ENCODE measurements at places on chromosomes 11 and 22. TPM values are rescaled to one million over a fixed set of nuclear protein-coding genes. Genes with fewer than 3 reads are reported as not detected.

Gene FREY1
- 0.26 TPM for polyA plus RNA-seq

DNA sequence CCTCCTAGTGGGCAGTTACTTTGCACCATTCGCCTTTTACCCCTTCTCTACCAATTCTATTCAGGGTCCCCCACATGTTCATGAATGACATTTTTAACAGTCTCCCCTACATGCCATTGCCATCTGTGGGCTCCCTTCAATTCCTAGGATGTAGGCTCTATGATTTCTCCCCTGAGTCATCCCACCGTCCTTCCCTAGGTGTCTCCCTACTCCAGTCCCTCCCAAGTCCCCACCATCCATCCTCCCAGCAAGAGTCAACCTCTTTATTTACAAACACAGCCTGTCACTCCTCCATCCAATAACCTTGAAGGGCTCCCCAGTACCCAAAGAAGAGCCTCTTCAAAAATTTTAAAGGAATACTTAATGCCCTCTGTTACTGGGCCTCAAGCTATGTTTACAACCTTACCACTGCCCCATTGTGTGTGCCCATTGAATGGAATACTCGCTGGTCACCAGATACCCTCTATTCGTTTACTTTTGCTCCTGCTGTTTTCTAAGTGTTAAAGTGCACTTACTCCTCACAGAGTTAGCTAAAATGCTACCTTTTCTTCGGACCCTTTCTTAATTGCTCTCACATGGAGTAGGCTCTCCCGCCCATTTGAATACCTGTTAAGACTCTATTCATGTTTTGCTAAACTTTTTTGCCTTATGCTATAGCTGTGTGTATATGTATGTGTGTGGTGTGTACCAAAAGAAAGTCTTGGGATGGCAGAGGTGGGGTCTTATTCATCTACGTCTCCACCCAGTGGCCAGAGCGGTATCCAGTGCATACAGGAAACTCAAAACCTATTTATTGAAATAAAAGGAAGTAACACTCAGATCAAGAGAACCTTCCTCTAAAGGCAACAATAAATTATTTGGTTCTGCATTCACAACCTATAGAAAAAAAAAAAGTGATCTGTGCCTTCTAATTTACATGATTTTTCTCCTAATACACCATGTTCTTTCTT lies 235.8 kb upstream of the CCDC90B start:
- no peak for DNase-seq

GRCh38 chr11:15742626-15743519 lies 613.5 kb downstream of the SOX6 start:
- no peak for DNase-seq

Gene NLRP10
- not detected for polyA plus RNA-seq

- no peak for DNase-seq
These were observed 9.8 kb downstream of the MCAT start for GRCh38 chr22:43133401-43133800.

GRCh38 chr11:7564803-7565202 lies 51.0 kb downstream of the PPFIBP2 start:
- DNase-seq, result no peak

Gene MS4A15
- polyA plus RNA-seq, result not detected

DNA sequence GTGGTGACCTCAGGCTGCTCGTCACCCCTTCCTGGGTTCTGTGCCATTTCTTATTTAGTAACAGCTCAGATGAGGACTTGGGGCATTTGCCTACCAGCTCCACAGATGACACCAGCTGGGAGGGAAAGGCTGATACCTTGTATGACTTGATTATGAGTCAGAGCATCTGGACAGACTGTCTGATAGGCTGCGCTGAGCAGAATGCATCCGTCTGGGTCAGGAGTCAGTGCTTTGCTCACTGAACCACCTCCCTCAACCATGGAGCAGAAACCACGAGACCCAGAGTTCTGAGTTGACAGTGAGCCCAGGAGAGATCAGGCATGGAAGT lies 6.8 kb downstream of the ST14 start:
- DNase-seq, result no peak

GRCh38 chr11:68383976-68384501 lies 71.6 kb downstream of the LRP5 start:
- peak; percentile 69 for DNase-seq

GRCh38 chr22:27670701-27671412 lies 130.7 kb downstream of the MN1 start:
- no peak for DNase-seq

DNA sequence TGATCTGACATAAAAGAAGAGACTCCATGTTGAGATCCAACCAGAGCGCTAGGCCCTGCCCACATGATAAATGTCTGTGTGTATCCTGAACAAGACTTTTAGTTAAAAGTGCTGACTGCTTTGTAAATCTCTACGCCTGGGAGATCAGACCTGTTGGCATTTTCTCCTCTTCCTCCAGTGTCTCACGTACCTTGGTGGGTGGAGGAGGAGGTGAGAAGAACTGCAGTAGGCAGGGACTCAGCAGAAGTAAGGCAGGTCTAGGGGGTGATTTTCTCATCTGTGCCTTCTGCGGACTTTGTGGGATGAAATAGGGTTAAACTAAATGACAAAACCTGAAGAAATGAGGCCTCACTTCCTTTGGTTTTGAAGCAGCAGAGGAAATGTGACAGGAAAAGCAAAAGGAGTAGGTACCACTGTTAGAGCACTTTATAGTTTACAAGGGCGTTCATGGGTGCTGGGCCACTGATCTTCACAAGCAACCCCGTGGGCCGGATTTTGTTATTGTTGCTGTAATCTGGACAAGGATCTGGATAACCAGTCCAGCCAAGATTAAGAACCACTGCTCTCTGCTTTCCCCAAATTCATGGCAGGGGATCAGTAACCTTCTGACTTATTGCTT lies 36.7 kb upstream of the PLET1 start:
- no peak for DNase-seq

Gene KCTD14
- polyA plus RNA-seq, result not detected

GRCh38 chr11:47533690-47534151 lies 19.2 kb downstream of the CELF1 start:
- DNase-seq, result no peak

DNA sequence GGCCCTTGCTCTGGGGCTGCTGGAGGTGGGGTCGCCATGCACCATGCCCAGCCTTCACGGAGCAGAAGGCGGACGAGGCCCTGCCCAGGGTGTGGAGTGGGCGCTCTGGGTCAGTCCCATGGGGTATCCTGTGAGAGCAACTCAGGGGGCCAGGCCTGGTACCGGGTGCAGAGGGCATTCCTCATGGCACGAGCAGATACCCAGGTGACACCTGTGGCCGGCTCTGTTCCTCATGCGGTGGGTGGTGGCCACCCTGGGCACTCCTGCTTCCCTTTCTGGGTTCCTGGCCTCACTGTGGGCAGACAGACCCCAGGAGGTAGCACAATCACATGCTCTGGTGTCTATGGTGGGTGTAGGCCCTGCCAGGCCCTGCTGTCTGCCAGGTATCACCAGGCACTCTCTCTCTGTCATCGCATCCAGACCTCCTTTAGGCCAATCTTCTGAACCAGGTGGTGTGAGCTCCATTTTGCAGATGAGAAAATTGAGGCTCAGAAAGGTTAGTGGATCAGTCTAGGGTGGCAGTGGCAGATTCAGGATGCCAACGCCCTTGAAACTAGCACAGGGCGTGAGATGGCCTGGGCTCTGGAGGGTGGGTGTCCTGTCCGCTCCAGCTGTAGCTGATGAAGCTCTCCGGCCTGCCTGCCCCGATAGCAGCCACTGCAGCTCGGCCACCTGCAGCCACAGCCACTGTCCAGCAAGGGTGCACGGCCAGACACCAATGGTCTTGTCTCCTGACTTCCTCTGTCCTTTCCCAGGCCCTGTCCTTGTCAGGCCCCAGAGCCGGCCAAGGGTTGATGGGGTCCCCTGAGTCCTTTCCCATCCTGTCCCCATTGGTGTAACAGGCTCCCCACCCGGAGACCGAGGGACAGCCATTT lies 15.1 kb downstream of the DGKZ start:
- DNase-seq, result no peak

GRCh38 chr11:117097389-117098268 lies 599 bp downstream of the SIK3 start:
- peak; percentile 41 for DNase-seq

GRCh38 chr11:11724994-11725393 lies 103.2 kb upstream of the GALNT18 start:
- DNase-seq, result no peak

Gene B3GAT1
- 0.39 TPM for polyA plus RNA-seq

Gene ZC3H12C
- polyA plus RNA-seq, result 10.3 TPM

Gene GLYATL2
- polyA plus RNA-seq, result 0.74 TPM

DNA sequence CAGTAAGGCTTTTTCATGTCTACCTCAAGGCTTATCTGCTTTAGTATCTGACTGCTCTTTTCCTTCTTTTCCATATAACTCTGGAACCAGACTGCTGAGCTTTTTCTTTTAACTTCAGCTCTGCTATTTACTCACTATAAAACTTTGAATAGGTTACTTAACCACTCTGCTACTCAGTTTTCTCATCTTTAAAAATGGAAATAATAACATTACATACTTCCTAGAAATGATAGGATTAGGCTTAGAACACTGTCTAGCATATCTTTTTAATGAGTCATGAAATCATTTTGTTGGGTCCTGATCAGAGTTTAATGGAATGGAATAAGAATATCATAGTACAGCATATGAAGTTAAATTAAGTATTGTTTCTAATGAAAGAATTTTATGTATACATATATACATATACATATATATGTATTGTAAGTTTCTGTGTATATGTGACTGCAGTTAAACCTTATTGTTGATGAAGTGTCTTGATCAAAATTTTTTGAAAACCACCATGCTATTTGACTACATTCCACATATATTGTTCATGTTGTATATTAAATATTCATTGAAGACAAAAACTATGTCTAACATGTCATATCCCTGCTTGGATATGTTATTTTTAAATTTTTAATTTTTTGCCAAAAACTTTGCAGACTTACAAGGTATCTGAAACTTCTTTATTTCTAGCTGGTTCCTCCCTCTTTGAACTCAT lies 120.2 kb downstream of the METTL15 start:
- DNase-seq, result no peak

Gene OR4C45
- not detected for polyA plus RNA-seq

DNA sequence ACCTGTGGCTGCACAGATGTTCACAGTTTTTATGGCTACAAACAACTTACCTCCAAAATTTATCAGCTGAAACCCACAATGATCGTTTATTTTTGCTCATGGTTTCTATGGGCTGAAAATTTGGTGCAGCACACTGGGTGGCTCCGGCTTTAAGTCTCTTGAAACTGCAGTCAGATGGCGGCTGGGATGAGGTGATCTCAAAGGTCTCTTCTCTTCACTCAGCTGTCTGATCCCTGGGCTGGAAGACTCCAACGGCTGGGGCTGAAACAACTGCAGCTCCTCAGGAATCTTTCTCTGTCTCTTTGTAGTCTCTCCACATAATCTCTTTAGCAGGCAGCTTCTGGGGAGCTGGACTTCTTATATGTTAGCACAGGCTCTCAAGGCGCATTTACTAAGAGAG lies 117.3 kb upstream of the FAT3 start:
- no peak for DNase-seq

GRCh38 chr11:121769191-121769590 lies 316.4 kb upstream of the SORL1-AS1 start:
- DNase-seq, result no peak

- peak; percentile 58 for DNase-seq
These were observed 36.8 kb upstream of the SMTN start for GRCh38 chr22:31044262-31044861.

Gene ELFN2
- 0.75 TPM for polyA plus RNA-seq

DNA sequence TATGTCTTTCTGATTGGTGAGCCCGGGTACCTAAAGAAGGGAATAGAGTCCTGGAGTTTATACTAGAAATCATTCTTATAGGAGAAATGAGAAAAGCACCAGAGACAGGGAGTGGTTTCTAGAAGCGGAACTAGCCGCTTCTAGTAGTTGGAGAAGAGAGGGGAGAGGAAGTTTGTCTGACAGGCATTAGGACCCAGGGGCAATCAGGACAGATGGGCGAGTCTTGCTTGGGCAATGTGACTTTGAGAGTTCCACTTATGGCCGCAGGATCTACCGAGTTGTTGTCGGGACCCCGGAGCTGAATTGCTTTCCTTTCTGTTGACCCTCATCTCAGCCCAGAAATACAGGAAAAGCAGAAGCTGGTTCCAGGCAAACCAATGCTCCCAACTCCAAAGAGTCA lies 596.8 kb upstream of the CNTN5 start:
- DNase-seq, result no peak

GRCh38 chr22:41308544-41308947 lies 7.2 kb downstream of the ZC3H7B start:
- DNase-seq, result no peak

DNA sequence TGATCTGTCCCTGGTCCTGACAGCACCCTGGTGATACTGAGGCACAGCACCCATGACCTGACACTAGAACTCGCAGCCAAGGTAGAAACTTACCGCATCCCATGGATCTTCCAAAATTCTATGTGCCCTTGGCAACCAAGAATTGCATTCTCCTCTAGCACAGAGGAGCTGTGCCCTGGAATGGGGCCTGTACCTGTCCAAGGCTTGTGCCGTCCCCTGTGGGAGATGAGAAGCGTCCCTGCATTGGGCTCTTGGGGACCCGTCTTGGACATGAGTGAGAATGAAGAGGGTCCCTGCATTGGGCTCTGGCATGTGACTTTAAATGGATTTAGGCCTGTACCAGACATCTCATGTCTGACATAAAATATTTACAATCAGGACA lies 67.1 kb downstream of the GGTLC2 start:
- DNase-seq, result no peak

- DNase-seq, result no peak
These were observed 97.7 kb downstream of the ARFGAP2 start for GRCh38 chr11:47078751-47079521.

DNA sequence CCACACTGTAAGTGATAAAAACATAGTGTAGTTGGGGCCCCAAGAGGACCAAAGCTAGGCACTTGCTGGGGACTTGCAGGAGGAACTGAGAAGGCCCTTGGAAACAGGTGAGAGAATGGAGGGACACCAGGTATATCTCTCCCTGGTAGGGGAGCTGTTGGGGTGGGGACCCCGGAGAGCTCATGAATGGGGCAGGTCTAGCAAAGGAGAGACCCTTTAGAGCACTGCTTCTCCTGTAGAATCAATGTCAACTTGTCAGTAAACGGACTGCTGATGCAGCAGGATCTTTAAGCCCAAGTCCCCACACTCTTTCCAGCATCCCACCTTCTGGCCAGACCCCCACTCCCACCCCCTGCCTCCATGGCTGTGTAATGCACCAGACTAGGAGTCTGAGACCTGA lies 109.6 kb upstream of the THY1 start:
- no peak for DNase-seq

- no peak for DNase-seq
These were observed 9.2 kb downstream of the EXT2 start for GRCh38 chr11:44104481-44105294.

- DNase-seq, result no peak
These were observed 34.6 kb upstream of the UCP3 start for GRCh38 chr11:74043450-74043849.

Gene MS4A1
- 0.84 TPM for polyA plus RNA-seq

DNA sequence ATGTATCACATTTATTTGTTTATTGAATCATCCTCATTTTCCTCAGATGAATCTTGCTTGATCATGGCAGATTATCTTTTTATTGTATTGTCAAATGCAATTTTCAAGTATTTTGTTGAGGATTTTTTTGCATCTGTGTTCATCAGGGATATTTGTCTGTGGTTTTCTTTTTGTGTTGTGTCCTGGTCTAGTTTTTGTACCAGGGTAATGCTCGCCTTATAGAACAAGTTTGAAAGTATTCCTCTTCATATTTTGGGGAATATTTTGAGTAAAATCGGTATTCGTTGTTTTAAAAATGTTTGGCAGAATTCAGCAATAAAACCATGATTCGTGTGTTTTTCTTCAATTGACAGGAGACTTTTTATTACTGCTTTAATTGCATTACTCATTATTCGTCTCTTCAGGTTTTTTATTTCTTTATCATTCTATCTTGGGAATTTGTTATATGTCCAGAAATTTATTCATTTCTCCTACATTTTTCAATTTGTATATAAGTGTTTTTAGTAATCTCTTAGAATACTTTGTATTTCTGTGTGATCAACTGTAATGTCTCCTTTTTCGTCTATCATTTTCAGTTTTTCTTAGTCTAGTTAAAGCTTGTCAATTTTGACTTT lies 113.4 kb upstream of the SERPIND1 start:
- no peak for DNase-seq
